ENCODE measurements at places on chromosomes 11 and 22.

DNA sequence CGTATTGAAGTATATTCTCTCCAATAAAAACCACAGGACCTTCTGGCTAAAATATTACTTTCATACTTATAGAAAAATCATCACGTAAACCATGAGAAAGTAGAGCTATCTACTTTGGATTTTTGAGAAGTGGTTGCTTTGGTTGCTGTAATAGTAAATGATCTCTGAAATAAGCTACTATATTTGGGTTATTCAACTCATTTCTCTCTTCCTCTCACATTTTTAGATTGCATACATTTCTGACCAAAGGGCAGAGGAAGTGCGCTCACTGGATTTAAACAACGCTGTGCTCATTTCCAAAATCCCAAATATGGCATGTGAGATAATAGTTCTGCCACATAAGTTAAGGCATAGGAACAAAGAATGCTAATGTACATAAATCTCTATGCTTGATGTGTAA is 357.0 kb downstream of the LRRC4C start:
- DNase-seq: no peak

DNA sequence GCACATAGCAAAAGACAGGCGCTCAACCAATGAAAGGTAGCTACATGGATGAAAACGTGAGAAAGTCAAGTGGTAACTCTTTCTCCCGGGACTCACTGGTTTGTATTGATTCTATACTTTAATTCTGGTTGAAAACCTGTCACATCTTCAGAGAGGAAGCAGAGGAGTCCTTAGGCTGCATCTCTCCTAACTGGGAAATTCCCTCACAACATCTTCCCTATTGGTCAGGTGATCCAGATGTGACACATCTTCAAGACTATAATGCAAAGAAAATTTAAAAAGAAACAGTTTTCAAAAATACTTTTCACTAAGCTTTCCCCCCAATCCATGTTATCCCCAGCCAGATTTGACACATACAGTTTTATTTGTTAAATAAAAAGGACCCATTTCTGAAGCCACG is 62.7 kb upstream of the RCN1 start:
- DNase-seq: no peak

DNA sequence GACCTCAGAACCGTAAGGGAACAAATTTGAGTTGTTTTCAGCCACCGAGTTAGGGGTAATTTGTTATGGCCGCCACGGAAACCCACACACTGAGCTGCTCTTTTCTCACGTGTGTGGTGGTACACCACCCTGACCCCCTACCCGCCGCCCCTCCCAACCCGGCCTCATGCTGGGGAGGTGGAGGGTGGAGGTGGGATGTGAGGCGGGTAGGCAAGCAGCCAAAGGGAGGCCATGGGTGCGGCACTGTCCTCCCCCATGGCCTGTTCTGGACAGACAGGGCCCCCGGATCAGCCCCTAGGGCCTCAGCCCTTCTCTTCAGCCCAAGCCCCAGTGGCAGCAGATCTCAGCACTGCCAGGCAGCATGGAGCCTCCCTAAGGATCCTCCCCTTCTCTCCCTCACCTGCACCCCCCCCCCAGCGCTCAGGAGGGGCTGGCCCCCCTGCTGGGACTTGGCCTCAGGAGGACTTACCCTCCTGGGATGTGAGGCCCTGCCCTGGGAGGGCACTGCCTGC is 7.9 kb downstream of the PRR5 start:
- DNase-seq: no peak

GRCh38 chr11:36000616-36001190 is 56.8 kb downstream of the LDLRAD3 start:
- DNase-seq: no peak

DNA sequence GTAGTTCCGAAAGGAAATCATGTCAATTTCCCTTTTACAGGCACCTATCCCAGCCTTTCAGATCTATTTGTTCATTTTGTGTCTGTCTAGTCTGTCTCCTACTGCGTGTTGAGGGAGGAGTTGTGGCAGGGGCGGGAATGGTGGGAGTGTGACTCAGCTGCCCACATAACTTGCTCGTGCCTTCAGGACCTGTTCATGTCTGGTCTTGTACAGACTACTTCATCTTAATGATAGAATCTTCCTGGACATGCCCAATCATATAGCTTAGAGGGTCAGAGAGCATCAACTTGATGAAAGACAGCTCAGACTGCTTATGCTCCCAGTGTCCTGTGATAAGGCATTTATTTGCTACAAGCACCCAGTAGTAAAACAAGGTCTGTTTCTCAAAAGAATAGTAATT is 61.0 kb upstream of the BIRC3 start:
- DNase-seq: no peak

DNA sequence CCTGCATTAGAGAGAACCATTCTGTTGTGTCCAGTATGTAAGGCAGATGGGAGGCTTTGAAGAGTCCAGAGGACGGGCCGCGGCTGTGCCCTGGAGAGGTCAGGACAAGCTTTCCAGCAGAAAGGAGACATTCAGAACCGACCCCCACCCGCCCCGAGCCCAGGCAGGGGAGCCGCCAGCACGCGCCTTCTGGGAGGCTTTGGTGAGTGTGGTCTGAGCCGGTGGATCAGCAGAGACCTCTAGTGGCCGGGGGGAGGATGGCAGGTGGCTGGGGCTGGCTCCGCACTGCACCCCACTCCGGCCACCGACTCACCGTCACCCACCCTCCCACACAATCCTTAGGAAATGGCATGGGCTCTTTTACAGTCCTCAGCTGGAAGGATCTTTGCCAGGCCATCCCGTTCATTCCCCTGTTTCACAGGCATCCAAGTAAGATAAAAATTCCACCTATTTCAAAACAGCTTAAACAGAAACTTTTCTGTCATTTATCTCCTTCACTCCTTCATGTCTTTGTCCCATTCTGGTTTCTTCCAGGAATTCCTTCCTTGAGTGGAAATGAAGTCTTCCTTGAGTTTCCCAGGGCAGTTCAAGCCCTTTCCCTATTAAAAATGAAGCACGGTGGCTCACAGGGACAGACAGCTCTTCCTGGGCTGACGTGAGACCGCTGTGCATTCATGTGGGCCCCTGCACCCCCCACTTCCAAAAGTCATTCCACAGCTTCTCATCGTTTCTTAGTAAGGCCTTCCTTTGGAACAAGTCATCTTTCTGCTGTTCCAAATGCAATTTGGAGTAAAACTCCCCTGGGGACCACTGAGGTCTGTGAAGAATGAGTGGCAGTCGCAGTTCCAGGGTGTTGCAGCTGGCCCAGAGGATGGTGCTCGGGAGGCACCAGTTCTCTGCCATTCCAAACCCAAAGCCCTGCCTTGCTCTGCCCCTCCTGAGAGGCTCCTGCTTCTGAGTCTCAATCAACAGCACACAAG is 91.0 kb downstream of the FEZ1 start:
- DNase-seq: peak; percentile 40

- DNase-seq: no peak
Observed at GRCh38 chr11:35214792-35215193, 75.8 kb downstream of the CD44 start.

GRCh38 chr11:48090174-48090573 is 109.8 kb downstream of the PTPRJ start:
- DNase-seq: no peak

DNA sequence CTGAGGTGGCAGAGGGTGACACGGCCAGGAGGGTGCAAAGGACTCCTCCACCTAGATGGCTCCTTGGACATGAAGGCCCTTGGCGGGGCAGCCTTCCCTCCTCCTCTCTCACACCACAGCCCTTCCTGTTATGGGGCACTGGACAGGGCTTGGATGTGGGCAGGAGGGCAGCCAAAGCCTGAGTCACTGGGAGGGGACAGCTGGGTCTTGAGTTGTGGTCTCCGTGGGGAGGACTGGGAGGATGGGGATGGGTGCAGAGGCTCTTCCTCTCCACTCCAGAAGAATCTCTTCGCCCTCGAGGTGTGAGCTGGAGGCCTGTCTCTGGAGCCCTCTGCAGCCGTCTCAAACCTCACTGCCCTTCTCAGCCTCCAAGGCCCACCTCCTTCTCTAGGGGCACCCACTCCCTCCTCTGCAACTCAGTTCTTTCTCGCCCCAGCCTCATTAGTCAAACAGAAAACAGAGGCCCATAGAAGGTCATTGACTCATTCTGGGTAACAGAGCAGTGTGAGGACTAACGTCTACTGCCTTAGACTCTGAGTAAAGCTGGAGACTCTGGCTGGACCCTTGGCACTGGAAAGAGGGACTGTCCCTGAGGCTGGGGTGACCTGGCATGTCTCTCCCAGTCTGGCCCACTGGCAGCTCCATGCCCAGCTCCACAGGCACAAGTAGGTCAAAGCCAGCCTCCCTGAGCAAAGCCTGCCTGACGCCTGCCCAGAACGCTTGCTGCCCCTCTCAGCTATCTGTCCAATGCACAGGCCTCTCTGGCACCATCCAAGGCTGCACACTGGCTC is 47.5 kb upstream of the CDON start:
- no peak for DNase-seq

- no peak for DNase-seq
Observed at GRCh38 chr11:43712676-43713075, 32.1 kb downstream of the HSD17B12 start.

- DNase-seq: no peak
Observed at GRCh38 chr11:119218141-119218878, 12.2 kb downstream of the CBL start.

DNA sequence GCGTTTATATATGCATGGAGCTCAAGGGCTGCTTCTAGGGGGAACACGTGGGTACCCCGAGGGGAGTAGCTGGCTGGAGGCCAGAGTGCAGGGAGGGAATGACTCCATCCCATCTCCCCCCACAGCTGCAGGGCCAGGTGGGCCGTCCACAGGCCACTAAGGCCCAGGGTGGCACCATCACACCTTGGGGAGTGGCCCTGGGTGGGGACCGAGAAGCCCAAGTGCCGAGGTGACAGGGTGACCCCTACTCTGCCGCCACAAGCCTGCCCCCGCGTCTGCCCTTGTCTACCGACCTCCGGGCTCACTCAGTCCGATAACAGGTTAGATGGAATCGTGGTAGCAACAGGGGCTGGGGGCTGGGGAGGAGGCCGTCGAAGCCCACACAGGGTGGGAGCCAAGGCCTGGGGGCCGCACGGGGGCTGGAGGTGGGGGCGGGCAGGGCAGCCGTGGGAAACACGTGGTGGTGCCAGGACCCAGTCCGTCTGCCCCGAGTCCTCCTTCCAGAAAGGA is 125.7 kb downstream of the KCNQ1OT1 start:
- peak; percentile 4 for DNase-seq

DNA sequence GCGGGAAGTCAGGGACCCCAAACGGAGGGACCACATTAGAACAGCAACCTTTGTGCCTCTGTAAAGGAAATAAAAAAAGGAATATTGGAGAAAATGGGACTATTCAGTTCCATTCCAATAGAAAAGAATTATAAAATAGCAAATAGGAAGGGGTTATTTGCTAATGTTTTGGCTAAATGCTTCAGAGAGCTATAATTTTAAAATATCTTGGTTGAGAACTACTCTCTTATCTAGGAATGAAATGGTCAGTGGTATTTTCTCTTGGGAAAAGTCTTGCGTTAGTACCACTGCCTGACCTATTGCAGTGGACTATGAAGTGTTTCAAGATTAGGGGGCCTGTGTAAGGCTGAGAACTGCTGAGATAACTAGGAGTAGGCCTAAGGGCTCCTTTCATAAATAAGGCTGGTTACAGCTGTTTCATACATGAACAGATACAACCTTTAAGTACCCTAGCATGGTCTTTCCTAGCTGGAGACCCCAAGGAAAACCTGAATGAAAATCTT is 6.9 kb upstream of the WEE1 start:
- no peak for DNase-seq

DNA sequence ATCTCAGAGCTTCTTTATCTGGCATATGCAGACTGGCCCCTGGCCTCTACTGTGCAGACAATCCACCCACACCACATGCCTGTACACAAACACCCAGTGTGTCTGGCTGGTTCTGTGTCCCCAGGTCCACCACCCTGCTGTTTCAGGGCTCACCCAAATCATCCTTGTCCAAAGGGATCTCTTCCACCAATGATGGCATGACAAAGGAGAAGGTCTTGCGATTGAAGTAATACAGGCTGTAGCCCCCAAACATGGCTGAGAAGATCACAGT is 1.7 kb downstream of the SLC37A4 start:
- no peak for DNase-seq

DNA sequence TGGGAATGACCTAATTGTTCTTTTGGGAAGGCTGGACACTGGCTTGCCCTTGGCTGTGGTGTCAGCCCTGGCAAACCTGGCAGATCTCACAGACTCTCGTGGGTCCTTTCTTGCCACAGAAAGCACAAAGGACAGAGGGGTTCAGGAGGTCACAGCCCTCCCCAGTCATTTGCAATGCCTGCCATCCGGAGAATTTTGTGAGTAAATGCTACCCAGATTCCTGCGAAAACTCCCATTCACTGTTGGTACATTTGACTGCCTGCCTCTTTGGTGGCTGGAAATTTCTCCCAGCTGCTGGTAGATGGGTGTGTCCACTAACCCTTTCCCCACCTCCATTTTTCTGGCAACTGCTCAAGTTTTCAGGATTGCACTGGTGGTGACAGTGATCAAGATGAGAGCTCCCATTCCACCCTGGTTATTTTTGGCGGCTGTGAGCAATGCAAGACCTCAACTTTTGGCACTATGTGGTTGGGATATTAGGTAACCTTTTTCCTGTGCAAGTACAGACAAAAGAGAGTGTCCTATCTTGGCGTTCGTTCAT is 155.7 kb downstream of the NAV2 start:
- DNase-seq: no peak

DNA sequence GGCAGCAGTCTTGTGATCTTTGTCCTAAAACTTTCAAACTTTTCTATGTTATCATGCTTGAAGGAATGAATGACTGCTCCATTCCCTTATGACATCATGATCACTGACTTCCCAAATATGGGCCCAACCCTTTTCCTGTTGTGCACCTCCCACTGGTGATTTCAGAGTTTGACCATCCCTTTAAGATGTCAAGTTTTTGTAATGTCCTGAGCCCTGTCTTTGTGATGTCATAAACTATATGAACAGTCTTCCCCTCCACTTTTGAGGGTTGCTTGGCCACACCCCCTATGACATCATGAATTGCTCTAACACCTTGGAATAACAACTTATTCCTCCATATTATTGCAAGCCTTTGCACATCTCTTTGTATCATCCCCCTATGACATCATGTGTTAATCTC is 16.5 kb upstream of the NUCB2 start:
- no peak for DNase-seq

Measured in T-helper 1 cell (primary cell).